ENCODE measurements at places on chromosomes 4 and X. TPM values are rescaled to one million over a fixed set of nuclear protein-coding genes. Genes with fewer than 3 reads are reported as not detected.

Gene NAP1L2
- polyA plus RNA-seq = not detected

Gene CCDC149
- 11.1 TPM for polyA plus RNA-seq

Gene DIPK2B
- polyA plus RNA-seq = not detected

Gene UGT8
- 0.02 TPM for polyA plus RNA-seq

Gene SOWAHB
- polyA plus RNA-seq = 0.04 TPM

Gene SLC49A3
- 1.6 TPM for polyA plus RNA-seq

Gene FGFBP2
- not detected for polyA plus RNA-seq

Gene ARHGAP36
- polyA plus RNA-seq = not detected

Gene RTL3
- 0.59 TPM for polyA plus RNA-seq
